ENCODE measurements at places on chromosomes 1 and 21.

DNA sequence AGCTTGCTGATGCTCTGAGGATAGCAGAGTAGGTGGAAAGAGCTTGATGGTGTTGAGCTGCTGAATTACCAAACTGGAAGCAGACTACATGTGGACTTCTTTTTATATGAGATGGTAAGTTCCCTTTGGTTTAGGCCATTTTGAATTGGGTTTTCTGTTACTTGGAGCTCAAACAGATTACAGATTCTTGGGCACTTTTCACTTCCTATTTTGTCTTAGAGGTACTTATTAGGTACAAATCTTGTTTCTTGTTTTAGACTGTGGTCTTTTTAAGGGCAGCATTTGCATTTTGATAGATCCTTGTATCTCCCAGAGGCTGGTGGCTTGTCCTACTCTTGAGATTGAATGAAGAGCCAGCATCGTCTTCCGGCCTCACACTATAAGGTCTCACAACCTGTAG is 70.2 kb downstream of the GADD45A start:
- DNase-seq, result no peak

GRCh38 chr1:10899490-10900250 is 103.2 kb upstream of the CASZ1 start:
- no peak for DNase-seq

GRCh38 chr1:156001021-156001661 is 19.6 kb downstream of the SSR2 start:
- no peak for DNase-seq

DNA sequence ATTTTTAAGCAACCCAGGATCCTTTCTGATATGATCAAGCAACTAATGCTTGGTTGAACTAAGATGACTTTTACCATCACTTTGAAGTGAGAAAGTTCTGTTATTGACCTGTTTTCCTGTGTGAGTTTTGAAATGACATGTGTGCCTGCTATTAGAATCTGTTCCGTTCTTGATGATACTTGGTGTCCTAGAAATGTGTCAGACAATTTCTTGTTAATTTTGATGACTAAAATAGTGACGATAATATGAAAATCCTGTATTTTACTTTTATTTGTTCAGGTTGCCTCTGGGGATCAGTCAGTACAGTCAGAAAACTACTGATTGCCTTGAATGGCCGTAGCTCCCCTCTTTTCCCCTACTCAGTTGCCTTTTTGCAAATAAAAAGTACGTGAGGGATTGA is 228.0 kb downstream of the RYR2 start:
- DNase-seq, result no peak

GRCh38 chr1:232459826-232460225 is 170.1 kb downstream of the SIPA1L2 start:
- DNase-seq, result no peak

- peak; percentile 78 for DNase-seq
Observed at GRCh38 chr1:9413071-9413876, 120.6 kb downstream of the SPSB1 start.

DNA sequence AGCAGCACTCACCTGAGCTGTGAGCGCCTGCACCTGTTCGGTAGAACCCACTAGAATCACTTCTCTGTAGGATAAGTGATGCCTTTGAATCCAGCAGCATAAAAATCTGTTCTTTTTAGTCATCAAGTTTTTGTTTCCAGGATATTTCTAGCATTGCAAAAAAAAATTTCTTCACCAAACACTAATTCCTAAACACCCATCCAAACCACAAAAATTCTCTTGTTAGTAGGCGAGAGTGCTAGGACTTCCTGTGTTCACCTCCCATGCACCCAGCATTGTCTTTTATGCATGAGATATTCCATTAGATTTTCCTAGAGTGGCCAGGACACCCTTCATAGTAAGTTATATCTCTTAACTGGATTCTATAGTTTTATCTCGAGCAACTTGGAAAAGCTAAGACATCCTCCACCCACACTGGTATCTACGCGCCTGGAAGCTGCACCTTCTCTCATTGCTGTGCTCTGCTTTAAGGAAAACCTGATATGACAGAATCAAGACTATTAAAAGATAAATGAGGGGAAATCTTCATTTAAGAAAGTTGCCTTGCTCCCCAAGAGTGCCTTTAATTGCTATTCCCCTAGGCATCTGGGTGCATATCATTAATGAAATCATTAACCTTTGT is 12.3 kb downstream of the SERTAD4 start:
- DNase-seq, result no peak

- no peak for DNase-seq
Observed at GRCh38 chr1:115300087-115300876, 37.8 kb downstream of the NGF start.

DNA sequence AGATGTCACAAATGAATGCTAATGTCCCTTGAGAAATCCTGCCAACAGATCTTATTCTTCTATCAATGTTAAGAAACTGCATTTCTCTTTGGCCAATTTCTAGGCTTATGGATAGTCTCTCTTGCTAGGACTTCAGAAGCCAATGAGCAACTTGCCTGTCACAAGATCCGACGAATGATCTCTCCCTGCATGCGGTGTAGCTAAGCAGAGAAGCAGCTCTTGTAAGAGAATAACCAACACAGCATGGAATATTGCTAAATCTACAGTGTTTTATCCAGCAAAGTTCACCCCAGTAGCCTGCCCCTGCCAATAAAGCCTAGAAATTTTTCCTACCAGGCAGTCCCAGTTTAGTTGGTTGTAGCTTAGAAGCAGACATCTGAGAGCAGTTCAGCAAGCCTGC is 2.1 kb upstream of the SLC44A5 start:
- no peak for DNase-seq

DNA sequence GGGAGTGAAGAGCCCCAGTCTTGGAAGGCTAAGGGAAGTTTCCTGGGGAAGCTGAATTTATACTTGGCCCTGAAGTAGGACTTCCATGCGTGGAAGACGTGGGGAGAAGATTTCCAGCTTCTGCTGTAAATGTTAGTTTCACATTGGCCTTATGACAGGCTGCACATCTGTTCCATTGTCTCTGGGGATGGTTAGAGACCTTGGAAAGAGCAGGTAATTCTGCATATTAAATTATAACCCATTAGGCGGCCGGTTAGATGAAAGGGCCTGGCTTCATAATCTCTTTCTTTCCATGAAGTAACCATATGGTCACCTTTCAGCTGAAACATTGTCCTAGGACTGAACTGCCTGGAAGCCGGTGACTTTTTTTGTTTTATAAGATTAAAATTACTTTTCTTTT is 37.5 kb downstream of the DPT start:
- DNase-seq, result no peak

DNA sequence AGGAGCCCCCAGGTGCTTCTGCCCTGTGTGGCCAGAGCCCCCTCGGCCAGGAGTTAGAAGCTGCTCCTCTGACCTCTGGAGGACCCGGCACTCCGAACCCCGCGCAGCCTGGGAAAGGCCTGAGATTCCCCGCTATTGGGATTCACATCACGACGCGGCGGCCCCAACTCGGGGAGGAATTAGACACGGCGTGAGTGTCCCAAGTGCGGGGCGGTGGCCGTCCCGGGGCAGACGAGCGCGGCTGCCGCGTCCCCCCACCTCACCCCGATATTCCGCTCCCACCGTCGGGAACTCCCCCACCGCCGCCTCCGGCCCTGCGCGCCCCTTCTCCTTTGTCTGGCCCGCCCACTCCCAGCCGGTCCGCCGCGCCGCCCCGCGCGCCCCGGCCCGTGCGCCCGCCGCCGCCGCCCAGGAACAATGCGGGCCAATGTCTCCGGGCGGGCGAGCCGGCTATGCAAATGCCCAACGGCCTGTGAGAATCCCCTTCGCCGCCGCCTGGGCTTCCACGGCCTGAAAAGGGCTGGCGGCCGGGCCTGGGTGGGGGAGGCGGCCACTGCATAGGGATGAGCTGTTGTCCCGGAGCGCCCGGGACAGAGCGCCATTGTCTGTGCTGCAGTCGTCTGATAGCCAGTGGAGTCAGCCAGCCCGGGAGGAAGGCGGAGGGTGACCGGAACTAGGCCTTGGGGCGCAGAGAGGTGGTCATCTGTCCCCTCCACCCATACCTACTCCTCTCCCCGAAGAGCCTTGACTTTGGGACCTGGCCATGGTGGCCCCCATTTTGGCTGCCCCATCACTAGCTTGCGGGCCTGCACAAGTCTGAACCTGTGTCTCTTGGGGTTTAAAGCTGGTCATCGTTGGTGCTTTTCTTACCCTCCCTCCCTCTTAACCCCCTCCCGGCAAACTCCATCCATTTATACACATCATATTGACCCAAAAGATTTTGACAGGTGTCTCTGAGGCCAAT is 19.4 kb downstream of the RHBG start:
- no peak for DNase-seq

DNA sequence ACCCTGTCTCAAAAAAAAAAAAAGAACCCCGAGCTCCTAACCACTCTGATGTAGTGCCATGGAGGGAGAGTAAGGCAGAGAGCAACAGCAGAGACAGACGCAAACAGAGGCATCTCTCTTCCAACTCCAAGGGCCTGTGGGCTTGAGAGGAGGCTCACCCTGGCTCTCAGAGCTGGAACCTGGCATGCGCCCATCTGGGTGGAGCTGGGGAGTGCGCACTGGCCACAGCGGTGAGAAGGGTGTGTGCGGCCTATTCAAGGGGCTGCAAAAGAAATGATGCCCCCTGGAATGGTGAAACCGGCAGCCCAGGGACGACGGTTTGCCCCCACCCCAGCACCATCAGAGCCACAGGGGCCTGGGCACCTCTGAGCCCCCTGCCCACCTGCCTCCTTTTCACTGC is 17.6 kb downstream of the COL8A2 start:
- DNase-seq, result no peak

- no peak for DNase-seq
Observed at GRCh38 chr1:116194568-116194967, 83.4 kb downstream of the MAB21L3 start.

- DNase-seq, result no peak
Observed at GRCh38 chr1:194273660-194274059, 1087.2 kb upstream of the B3GALT2 start.

GRCh38 chr1:117828201-117828600 is 101.2 kb downstream of the GDAP2 start:
- DNase-seq, result no peak

- DNase-seq, result no peak
Observed at GRCh38 chr1:182771187-182771984, 18.2 kb upstream of the NPL start.

- no peak for DNase-seq
Observed at GRCh38 chr1:17281775-17282181, 26.2 kb upstream of the PADI4 start.

DNA sequence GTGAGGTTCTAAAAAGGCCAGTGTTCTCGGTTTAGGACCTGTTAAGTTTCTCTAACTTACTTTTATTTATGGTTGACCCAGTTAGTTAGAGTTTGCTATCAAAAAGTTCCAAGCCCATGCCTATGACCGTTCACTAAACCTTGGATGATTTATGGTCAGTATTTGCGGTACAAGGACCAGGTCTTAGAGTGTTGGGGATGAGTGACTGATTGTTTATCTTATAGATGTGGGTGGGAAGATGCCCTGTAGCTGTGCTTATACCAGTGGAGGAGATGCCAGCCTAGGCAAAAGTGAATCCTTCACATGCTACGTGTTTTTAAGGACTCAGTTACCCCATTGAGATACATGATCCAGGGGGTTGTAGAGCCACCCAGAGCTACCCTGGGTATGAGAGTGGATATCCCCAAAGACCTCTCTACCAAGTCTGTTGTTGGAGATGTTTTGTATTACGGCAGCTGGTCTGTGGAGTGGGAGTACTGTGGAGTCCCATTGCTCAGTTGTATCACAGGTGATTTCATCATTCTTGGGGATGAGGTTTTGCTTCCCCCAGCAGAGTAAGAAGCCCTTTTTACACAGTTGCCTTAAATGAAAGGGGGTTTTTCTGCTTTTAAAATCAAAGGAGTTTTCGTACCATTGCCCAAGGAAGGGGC is 2.1 kb downstream of the SLC22A15 start:
- no peak for DNase-seq

DNA sequence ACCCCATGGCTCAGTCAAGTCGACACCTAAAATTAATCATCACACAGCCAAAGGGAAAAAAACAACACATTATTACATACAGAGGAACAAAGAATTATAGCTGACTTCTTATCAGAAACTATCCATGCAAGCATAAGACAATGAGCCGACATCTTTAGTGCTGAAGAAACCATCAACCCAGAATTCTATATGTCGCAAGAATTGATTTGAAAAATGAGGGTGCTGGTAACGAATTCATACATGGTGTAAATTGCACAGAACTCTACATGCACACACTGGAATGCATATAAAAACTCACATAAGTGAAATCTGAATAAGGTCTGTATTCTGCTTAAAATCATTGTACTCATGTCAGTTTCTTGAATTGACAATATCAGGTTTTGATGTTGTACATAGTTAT is 25.0 kb upstream of the EIF4G3 start:
- no peak for DNase-seq

- DNase-seq, result no peak
Observed at GRCh38 chr1:37255868-37256267, 218.5 kb upstream of the ZC3H12A start.

- no peak for DNase-seq
Observed at GRCh38 chr1:62308606-62309005, 10.6 kb downstream of the KANK4 start.

DNA sequence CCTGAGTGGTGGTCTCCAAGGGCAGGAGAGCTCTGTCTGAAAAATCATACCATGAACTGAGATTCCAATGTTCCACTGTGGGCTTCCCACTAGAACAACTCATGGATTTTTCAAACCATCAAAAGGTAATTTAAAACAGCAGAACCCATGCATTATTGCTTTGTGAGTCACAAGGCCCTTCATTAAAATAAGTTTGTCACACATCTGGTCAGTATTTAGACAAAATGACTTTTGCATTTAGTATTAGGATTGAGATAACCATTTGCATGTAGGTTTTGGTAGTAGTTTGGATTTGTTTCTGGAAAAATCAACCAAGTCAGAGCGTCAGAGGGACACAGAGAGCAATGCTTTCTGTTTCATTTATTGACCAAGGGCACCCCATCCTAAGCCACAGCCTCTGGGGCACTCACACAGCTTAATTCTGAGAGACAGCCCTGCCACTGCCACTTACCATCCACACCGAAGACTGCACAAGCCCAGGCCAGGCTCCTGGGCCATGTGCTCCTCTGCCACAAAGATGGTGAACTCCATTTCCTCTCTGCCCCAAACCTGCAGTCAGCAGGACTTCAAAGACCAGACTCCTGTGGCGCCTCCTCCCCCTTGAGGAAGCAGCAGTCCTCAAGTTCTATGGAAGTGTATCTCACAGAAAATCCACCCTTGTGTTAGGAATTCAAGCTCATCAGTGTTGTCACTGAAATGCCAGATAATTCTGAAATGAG is 132.6 kb upstream of the DUSP10 start:
- DNase-seq, result no peak

DNA sequence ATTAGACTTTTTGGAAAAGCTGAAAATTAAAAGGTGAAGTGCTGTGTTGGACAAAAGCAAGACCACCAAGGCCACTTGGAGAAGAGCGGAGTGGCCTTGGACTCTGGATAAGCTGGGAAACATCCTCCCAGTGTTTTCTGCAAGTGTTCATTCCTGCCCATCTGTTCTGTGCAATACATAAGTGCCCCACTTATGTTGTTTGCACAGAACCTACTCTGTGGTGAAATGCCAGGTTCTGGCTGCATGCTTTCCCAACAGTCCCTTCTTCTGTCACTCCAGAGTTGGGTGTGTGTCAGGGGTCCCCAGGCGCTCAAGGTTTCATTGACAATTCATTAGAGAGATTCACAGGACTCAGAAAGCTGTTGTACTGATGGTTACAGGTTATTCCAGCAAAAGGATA is 30.3 kb downstream of the NHLH2 start:
- DNase-seq, result no peak
